Fibroblast of mammary gland (primary cell): ENCODE measurements at places on chromosomes 5 and 9.
A peak's percentile ranks its signal among the peaks of the same experiment; 100 is the strongest.

DNA sequence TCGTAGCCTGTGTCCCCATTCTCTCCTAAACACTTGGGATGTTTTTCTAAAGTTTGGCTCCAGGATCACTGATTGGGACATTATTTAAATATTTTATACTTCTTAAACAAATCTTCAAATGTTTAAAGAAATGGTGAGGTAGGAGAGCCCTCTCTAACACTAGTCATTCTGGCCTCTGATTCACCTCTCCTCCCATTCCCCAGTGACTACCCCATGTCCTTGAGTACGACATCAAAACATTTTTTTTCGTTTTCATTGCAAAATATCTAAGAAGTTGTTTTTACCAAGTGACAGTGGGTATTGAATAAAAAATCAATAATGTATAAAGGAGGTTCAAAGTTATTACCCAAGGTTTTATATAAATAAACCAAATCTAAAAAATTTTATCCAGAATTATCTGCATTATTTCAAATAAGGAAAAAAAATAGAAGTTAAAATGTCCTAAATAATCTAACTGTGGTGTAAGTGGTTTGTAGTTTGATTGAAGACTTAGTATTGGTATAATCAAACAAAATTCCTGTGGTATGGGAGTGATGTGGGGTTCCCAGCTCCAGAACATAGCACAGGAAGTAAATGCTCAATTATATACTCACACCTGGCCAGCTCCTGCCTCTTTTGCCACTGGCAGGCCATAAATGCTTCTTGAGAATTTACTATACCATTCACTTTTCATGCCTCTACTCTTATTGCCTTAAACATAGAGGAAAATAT lies 51.1 kb downstream of the MAST4 start:
- peak; percentile 62 for DNase-seq

DNA sequence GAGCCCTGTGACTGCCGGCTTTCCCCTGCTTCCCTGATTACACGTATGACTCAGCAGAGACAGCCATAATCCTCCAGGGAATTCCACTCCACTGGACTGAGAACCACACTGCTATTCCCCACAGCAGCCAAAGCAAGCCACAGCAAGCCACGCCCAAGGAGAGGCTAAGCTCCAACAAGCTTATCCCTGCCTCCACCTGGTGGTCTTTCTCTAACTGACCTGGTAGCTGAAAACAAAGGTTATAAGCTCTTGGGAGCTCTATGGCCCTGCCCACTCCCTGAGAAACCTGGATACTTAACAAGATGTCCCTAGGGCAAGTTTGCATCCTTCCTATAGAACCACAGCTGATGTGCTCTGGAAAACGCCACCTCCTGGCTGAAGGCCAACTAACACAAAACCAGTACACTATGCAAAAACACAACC lies 613.7 kb upstream of the CDH18 start:
- peak; percentile 32 for DNase-seq

DNA sequence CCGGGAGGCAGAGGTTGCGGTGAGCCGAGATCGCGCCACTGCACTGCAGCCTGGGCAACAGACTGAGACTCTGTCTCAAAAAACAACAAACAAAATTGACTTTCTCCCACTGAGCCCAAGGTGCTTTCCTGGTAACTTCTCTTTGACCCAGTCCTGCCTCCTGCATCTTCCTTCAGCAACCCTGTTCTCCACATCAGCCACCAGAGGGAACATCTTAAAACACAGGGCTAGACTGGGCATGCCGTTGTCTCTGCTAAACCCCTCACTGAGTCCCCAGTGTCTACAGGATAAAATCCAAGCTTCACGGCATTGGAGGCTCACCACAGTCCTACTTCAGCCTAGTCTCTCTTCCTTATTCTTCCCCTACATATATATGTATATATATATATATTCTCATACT lies 39.8 kb upstream of the KCNMB1 start:
- DNase-seq, result peak; percentile 29

DNA sequence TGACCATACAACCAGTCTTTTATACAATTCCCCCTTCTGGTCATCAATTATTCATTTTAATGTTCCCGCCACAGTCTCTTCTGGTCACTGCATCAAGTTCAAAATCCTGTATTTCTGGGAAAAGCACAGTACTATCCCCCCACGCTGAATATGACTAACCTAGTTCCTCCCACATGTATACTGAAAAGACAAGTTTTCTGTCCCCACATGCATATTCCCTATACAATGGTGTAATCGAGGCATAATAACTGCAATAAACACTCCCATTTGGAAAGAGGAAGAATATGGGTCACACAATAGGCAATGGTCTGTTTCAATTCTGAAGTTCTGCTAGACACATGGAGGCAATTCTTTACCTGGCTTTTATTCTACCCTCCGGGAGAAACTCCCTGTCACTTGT lies 344.9 kb downstream of the EFNA5 start:
- DNase-seq, result no peak

DNA sequence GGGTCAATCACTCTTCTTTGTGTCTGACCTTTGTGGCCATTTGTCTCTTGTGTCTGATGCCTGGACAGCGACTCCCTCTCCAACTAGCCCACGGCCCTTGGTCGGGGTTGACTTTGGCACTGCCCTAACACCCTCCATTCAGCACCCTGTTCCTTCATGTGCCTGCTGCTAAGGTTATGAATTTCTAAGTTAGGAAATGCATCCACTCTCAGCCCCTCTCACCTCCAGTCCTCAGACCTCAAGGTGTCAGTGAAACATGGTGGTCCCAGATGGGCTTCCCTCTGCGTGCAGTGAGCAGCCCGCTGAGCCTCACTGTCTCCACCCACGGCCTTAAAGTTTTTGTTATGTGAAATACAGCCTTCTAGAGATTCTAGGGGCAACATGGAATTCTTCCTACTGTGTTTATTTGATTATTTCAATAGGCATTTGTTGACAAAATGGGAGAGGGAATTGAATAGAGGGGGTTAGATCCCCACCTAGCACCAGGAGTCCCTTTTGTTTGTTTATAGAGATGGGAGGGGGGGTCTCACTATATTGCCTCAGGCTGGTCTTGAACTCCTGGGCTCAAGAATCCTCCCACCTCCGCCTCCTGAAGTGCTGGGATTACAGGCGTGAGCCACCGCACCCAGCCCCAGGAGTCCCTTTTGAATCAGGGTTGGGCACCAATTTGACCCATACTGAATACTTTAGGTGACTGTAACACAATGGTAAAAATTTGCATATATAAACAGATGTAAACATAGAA lies 1.6 kb upstream of the GLIPR2 start:
- DNase-seq, result no peak

DNA sequence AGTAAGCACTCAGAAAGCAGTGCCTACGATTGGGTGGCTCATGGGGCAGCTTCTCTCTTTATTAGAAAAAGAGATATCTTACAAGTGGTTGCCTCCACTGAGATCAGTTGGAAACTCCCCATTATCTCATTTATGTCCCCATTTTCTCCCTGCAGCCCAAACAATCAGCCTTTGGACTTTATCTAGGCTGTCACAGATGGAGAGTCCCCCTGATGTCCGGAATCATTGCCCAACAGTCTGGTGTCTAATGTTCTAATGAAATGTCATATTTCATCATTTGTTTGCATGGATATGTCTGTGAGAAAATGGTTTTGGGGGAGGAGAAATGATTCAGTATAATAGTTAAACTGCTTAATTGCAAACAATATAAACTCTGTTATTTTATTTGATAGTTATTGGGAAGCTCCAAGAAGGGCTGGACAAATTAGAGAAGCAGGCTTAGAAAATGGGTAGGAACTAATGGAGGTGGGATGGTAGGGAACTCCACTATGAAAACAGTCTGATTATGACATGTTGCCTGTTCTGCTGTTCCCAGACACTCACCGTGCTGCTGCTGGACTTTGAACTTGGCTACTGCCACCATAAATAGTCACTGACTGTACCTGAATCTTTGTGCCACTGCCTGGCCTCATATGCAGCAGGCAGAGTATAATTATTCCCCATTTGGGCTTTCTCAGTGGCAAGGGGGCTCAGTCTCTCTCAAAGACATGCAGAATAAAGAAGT lies 38.3 kb upstream of the SMAD5 start:
- DNase-seq, result no peak

GRCh38 chr5:73232266-73233041 lies 59.5 kb downstream of the TMEM174 start:
- no peak for DNase-seq

- no peak for DNase-seq
Observed at GRCh38 chr5:29214839-29215238, 1978.6 kb upstream of the CDH6 start.

DNA sequence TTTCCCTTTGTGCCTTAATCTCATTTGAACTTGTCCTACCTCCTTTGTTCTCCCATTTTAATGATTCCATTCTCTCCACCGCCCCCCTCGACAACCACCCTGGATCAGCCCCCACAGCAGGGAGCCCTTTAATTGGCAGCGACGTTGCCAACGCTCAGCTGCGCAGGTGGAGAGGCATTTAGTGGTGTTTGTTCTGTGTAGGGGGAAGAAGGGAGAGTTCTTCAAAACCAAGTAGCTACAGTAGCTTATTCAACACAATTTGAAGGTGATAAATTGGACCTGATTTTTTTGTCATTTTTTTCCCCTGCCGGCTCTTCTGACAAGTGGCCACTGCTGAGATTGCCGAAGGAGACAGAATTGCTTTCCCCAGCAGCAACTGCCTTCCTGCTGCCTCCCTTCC lies 499.1 kb downstream of the CDK5RAP2 start:
- DNase-seq, result no peak

- DNase-seq, result peak; percentile 65
Observed at GRCh38 chr5:68484307-68485068, 268.9 kb downstream of the PIK3R1 start.

DNA sequence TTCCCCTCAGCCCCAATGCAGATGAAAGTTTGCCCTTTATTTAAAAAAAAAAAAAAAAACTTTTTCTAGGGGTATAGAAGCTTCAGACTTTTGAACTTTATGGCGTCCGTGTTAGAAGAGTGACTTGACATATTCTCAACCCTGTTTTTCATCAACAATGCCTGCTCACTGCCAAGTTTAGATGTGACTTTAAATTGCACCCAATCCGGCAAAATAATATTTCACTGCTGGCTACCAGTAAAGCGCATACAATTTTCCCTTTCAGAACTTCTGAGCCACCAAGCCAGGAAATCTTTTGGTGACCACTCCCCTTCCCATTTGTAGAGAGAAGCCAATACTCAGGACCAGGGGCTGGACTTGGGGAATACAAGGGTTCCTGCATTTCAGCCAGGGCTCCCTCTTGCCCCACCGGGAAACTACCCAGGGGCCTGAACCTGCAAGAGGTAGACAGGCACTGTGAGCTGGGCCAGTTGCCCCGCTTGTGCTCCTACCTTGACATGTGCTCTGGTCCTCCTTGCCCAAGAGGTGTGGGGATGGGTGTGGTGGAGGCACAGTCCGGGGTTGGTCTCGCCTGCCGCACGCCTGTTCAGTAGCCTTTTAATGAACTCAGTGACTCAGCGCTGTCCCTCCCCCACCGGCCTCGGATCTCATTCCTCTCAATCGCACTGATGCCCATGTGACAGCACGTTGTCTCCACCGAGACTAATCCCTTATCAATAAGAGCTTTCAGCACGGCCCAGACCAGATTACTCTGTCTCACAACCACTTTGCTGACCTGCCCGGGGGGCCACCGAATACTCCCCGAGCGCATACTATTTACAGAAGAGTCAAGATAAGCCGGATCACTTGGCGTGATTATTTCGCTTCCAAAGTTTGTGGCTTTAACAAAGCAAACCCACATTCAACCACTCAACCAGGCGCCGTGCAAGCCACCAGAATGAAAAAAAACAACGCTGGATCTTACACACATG lies 226.4 kb downstream of the DCP2 start:
- peak; percentile 22 for DNase-seq

- DNase-seq, result no peak
Observed at GRCh38 chr5:155508673-155509072, 495.1 kb downstream of the KIF4B start.

DNA sequence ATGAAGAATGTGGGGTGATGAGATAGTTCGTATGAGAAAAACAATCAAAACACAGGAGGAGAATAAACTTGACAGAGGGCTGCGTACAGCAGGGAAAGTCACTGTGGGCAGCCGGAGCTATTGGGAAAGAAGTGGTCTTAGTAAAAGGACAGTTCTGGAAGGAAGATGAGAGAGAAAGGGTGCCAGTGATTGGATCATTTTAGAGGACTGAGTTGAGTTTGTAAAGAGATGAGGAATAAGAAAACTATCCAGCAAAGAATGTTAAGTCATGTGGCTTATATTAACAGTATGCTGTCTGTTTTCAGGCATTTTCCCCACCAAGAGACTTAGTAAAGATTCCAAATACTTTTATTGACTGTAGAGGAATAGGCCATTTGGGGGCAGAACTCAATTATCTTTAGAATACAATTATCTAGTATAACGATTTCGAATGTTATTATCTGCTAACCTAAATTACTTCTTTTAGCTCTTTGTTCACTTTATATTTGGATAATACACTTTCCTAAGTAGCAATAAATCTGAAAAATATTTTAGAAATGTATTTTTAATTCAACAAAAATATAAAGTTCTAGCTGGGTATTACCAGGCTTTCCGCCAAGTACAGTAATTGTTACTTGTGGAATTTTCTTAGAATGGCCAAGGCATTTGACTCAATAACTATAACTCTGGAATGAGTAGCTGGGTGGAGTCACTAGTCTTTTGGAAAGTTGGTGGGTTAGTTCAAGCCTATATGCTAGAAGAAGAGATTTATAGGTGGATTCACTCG lies 15.5 kb upstream of the LOX start:
- peak; percentile 93 for DNase-seq

DNA sequence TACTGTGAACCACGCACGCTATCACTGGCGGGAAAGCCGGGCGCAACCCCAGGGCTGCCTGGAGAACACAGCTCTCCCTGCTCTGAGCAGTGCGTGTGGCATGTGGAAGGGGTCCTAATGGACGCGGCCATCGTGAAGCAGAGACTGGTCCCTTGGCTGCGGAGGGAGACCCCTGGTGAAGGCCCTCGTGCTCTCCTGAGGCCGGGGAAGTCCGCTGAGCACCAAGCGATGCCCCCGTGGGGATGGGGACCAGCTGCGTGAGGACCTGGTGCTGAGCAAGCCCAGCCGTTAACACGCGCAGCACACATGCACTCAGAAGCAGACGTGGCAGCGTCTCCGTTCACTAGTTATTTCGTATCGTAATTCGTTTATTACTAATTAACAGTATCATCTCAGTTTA lies 24.4 kb downstream of the SLC12A7 start:
- no peak for DNase-seq

GRCh38 chr5:158463188-158463587 lies 604.2 kb upstream of the CLINT1 start:
- DNase-seq, result peak; percentile 78
